ENCODE measurements at places on chromosomes 5 and 9.

DNA sequence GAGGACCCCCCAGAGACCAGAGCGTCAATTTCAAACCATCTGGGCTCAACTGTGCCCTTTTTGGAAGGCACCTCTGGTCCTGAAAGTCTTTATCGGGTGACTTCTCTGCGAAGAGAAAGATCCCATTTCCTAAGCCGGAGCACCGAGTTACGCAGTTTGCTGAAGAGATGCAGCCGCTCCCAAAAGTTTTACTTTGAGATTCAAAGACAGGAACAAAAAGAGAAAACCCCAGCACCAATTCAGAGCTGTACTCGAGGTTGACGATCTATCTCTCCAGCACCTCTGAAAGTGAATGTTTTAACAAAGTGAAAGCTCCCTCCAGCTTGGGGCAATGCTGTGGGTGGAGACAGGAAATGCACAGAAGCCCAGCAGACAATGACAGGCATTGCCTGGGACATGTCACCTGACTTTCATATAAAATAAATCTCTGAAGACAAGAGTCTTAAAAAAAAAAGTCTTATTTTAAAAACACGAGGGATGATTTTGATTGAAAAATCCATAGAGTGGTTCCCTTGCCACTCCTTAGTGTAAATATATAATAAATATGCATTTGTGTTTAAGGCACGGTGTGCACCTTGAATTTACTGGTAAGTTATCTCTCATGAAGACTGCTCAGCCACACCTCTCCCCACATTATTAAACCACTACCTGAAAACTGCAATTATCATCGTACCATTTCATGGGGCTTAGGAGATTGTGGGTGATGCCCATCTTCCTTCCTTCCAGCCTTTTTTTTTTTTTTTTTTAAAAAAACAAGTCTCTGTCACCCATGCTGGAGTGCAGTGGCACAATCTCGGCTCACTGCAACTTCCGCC is 79.9 kb downstream of the FNBP1 start:
- H3K36me3 ChIP-seq, result peaks cover 40% of the 10 kb centered on the region
- H3K4me1 ChIP-seq, result peaks cover 60% of the 10 kb centered on the region
- H3K27ac ChIP-seq, result peak overlapping the region; percentile 88
- DNase-seq, result peak; percentile 70
- H3K27me3 ChIP-seq, result no peaks in the 10 kb centered on the region

DNA sequence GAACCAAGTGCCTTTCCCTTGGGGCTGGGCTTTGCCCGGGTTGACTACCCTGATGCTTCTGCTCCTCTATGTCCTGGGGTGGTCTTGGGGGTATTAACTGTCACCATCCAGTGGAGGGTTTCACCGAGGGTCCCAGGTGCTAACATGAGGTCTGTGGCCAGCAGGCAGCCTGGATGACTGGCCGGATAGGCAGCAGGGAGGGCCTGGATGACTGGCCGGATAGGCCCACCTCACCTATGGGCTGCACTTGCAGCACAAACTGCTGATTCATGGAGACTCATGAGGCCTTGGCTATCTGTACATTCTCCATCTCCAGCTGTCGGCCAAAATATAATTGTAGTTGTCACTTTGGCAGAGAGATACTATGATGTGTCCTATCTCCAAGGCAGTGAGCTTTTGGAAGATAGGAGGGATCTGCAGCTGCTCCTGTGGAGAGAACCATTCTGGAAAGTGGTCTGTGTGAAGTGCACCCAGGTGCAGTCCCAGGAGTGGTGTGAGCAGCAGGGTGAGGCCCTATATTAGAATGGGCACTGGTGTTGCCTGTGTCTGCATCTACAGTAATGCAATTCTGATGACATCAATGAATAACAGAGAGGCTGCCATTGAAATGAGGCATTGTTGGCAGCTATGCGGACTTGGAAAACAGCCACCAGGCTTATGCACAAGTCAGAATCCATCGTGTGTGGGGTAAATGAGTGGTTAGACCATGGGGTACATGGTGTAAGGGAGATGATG is 26.3 kb upstream of the CDKN2AIPNL start:
- H3K36me3 ChIP-seq, result no peaks in the 10 kb centered on the region
- H3K27me3 ChIP-seq, result no peaks in the 10 kb centered on the region
- H3K4me3 ChIP-seq, result no peak overlapping the region
- no peak overlapping the region for H3K27ac ChIP-seq
- DNase-seq, result no peak

DNA sequence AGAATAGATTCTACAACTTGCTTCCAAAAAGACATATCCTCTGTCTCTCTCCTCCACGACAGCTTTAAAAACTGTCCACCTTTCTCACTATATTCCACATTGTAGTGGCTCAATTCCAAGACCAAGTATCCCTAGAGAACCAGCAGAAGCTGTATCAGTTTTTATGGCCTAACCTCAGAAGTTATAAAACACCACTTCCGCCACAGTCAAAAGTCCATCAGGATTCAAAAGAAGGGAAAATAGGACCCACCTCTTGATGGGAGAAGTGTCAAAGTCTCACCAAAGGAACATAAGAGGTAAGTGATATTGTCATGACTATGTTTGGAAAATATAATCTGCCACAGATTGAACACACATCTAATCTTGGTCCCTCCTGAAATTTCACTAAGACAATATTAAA is 299.2 kb upstream of the RGMB start:
- DNase-seq, result no peak
- no peak overlapping the region for H3K4me3 ChIP-seq
- no peaks in the 10 kb centered on the region for H3K4me1 ChIP-seq
- no peaks in the 10 kb centered on the region for H3K36me3 ChIP-seq

DNA sequence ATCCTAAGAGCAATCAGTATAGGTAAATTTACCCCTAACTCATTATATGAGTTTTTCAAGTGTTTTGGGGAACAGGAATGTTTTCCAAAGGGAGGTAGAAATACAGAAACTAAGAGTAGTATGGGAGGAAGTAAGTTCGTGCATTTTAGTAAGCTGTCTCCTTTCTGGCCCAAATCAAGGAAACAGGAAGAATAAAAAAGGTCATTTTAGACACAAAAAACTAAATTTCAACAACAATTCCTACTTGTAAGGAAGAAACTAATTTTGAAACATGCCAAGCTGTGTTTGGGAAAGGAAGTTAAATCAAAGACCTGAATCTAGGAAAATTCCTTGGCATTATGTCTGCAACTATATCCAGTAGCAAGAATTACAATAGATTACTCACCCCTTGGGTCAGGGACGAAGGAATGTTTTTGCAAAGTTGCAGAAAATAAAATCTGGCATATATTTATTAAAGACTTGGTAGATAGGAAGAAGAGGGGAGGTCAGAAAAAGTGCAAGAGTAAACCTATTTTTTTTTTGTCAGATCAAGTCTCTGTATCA is 6.5 kb upstream of the RPS6 start:
- H3K36me3 ChIP-seq, result peaks cover 2% of the 10 kb centered on the region
- H3K27me3 ChIP-seq, result peaks cover 7% of the 10 kb centered on the region
- H3K4me1 ChIP-seq, result peaks cover 10% of the 10 kb centered on the region

DNA sequence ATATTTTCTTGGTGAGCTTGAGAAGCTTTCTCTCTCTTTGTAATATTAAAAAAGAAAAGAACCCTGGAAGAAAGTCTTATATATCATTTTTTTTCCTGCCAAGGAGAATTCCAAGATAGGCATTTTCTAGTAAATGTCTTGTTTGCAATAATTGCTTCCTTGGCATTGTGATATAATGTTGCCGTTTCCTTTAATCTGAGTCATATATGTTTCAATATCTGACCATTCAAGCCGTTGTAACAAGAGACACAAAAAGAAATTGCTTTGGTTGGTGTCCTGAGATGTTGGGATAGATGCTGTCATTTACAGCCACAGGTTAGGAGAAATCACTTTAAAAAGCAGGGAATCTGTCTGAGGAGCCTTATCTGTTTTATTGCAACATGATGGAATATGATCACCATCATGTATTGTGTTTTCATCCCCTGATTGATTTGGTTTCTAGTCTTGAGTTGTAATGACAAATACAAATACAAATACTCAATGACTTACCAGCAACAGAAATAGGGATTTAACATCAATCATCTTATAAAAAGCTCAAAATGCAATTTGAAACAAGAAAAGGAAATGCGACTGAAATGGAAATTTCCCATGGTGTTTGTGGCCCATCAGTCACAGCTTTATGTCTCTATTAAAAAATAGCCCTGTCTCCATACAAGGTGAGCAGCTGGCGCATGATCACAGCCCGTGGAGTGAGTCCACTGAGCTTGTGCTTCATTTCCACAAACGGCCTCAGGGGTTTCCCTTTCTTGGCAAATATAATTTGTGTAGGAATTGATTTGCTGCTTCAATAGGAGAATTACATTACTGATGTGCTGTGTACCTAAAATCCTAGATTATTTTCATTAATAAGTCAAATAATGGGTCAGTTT is 250.1 kb upstream of the TRPC7 start:
- no peak overlapping the region for H3K4me3 ChIP-seq
- H3K27ac ChIP-seq, result no peak overlapping the region
- no peaks in the 10 kb centered on the region for H3K36me3 ChIP-seq
- no peak for DNase-seq
- H3K4me1 ChIP-seq, result no peaks in the 10 kb centered on the region

DNA sequence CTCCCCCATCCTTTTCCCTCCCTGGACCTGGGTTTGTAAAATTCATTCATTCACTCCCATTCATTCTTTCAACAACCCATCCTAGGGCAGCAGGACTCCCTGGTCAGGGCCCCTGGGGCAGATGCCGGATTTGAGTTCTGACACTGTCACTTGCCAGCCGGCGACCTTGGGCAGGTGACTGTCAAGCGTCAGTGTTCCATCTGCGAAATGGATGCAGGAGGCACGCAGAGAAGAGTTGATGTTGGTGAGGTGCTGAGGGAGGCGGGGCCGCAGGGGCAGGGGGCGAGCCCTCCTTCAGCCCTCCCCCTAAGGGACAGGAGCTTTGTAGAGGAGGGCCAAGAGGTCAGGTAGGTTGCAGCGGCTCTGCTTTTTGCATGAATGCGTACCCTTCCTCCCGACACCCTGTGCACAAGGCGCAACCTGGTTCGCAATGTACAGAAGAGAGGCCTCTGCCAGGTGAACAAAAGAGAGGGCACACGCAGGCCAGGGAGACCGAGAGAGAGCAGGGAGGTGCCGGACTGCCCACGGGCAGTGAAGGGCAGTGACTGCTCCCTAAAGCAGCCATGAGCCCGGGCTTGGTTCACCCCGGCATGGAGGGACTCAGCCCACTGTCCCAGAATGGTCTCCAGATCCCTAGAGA is 128.1 kb downstream of the BARX1 start:
- H3K36me3 ChIP-seq, result no peaks in the 10 kb centered on the region
- no peak overlapping the region for H3K4me3 ChIP-seq
- no peak overlapping the region for H3K27ac ChIP-seq
- peaks cover 4% of the 10 kb centered on the region for H3K4me1 ChIP-seq
- DNase-seq, result no peak

- no peaks in the 10 kb centered on the region for H3K4me1 ChIP-seq
- H3K27ac ChIP-seq, result no peak overlapping the region
- no peaks in the 10 kb centered on the region for H3K27me3 ChIP-seq
- no peak overlapping the region for H3K4me3 ChIP-seq
Observed at GRCh38 chr9:97284798-97285197, 22.7 kb upstream of the CCDC180 start.

GRCh38 chr9:27387722-27388121 is 90.8 kb upstream of the EQTN start:
- no peak overlapping the region for H3K4me3 ChIP-seq
- H3K27me3 ChIP-seq, result peaks cover 14% of the 10 kb centered on the region
- no peak for DNase-seq
- H3K27ac ChIP-seq, result no peak overlapping the region
- no peaks in the 10 kb centered on the region for H3K4me1 ChIP-seq

DNA sequence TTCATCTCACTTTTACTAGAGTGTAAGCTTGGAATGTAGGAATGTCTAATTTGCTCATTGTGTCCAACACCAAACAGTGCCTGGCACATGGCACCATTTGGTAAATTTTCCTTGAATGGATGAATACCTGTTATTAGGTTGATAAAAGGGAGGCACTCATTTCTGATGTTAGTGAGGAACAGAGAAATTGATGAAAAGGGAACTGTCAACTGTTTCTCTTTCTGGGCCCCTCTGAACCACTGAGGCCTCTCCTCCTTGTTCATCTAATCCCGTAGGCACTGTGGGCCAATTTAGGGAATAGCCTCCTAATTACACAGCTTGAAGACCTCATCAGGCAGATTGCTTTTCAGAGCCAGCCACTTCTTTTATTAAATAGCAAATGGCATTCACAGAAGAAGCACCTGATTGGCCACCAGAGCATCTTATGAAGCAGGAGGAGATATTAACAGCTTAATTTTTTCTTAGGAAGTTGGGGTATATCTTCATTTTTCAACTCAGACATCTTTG is 22.6 kb downstream of the MRRF start:
- no peaks in the 10 kb centered on the region for H3K4me1 ChIP-seq
- DNase-seq, result no peak
- H3K27me3 ChIP-seq, result no peaks in the 10 kb centered on the region
- H3K4me3 ChIP-seq, result no peak overlapping the region
- H3K36me3 ChIP-seq, result peaks cover 32% of the 10 kb centered on the region
- H3K27ac ChIP-seq, result no peak overlapping the region

DNA sequence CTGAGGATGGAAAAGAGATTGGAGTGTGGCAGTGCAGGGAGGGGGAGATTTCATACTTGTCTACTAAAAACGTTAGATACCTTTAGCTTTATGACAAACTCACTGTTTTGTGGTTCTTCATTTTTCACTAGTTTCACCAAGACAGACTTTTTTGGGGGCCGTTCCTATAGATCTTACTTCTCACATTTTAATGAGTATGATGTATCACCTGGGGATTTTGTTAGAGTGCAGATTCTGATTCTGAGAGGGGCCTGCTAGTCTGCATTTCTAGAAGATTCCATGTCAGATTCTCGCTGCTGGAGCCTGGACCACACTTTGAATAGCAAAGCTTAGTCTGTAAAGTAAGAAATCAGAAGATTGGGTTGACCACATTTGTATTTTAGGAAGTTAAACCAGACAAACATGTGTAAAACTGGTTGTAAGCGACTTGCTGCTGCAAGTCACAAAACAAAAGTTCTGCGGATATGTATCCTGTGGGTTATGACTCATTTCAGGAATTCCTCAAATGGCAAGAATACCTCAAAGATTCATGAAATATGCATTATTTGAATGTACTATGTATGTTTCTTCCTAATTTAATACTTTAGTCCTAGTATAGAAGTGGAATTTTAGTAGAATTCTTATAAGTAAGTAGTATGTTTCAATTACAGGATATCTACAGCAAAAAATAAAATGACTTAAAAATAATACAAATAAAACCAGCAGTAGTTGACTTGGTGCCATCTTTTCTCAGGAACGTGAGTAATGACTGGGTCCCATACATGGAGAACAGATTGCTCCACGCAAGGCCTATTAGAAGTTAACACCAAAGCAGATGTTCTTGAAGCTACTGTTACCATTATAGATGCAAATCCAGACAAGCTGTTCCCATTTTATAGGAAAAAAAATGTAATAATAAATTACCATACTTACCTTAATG is 27.8 kb downstream of the NFIL3 start:
- peaks cover 11% of the 10 kb centered on the region for H3K27me3 ChIP-seq
- H3K27ac ChIP-seq, result peak overlapping the region; percentile 84
- DNase-seq, result peak; percentile 33
- peaks cover 21% of the 10 kb centered on the region for H3K4me1 ChIP-seq
- H3K4me3 ChIP-seq, result peak overlapping the region; percentile 73

- DNase-seq, result no peak
- H3K36me3 ChIP-seq, result no peaks in the 10 kb centered on the region
- no peak overlapping the region for H3K4me3 ChIP-seq
- no peaks in the 10 kb centered on the region for H3K4me1 ChIP-seq
- H3K27ac ChIP-seq, result no peak overlapping the region
Observed at GRCh38 chr9:24007185-24007584, 181.1 kb upstream of the ELAVL2 start.
